ENCODE measurements at places on chromosomes 11 and 22.
A peak's percentile ranks its signal among the peaks of the same experiment; 100 is the strongest.

GRCh38 chr22:37843741-37844089, 419 bp downstream of the ANKRD54 start:
- peak; percentile 36 for DNase-seq

DNA sequence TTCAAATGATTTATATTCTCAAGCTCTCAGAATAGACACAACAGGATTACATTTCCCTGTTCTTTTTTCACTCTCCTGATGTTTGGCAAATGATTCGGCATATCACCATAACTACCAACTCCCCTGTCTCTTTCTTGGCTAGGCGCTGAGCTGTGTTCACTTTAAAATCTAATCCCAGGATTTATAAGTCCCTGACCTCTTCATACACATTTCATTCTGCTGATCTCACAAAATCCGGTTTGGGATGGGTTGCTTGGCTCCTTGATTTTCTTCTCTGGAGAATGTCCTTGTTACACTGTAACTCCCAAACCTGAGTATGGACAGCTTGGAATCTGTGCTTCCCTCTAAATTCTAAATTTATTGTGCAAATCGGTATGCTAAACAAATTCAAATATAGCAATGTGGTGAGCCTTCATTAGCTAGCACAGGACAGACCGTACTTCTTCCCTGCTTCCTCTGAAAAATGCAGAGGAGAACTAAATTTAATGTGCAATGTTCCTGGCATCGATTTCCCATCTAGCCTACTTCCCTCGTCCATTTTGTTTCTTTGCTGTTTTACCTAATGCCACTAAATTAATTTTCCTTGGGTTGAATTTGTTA, 858.5 kb upstream of the FAT3 start:
- no peak for DNase-seq

DNA sequence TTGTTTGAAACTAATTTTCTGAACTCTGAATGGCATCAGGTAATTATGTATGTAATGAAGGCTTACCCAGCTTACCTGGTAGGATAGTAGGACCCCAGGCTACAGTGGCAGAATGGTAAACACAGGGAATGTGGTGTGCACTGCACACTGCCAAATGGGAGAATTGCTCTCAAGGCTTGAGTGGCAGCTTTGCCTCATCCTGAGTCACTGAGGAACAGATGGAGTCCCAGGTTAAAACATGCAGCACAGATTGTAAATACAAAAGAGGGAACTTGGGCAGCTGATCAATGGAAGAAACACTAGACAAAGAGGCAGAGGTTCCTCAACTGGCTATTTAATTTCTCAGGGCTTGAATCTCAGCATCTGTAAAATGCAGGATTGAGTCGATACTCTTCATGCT, 24.4 kb downstream of the GPR83 start:
- DNase-seq, result no peak

DNA sequence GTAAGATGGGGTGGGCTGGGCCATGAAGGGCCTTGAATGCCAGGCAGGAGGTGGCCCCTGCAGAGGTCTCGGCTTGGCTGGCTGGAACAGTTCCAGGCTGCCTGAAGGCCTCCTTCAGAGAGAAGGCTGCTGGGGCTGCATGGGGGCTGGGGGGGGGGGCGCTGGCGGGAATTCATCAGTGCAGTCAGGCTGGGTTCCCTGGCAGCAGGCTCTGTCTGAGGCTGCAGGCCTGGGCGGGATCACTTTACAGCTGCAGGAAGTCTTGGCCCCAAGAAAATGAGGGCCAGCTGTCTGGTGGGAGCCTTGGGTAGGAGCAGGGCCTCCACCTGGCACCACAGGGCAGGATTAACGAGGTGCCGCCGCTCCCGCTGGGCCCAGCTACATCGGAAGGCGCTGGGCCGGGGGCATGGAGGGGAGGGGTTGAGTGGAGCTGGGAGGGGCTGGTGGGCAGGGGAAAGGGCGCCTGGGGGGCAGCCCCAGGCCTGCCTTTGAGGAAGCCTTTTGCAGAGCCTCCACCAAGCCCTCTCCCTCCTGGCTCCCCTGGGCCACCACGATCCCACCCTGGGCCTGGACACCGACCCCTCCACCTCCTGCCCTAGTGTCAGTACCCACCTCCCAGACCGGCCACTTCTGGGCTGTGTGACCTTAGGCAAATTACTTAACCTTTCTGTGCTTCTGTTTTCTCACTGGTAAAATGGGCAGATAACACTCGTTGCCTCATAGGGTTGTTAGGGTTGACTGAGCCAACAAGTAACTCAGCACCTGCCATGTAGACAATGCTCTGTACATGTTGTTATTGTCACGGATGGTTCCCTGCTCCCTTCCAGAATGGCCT, 31.0 kb upstream of the HMOX1 start:
- DNase-seq, result no peak

GRCh38 chr11:28535677-28536076, 427.5 kb downstream of the METTL15 start:
- no peak for DNase-seq

- DNase-seq, result no peak
Measured at GRCh38 chr11:88332851-88333250, 4.7 kb downstream of the CTSC start.

DNA sequence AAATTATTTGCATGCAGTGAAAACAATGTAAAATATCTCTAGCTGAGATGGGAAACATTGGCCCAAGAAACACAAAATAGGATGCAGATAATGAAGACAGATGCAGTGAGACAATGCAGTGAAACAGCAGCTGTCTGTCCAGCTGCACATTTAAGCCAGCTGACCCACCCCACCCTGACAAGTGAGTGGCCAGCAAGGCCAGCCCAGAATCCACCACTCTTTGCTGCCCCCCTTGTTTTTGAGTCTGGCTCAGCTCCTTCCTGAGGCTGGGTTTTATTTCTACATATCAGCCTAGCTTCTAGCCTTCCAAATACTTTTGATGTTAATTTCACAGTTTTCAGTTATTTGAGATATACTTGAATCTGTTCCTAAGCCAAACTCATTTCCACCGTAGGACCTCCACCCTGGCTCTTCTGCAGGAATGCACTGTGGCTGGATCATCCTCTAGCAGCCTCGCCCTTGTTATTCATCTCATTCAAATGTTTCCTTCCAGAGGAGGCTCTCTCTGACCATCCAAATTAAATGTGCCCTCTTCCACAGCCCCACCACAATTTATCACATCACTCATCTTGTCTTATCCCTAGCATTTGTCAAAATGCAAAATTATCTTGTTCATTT, 154.1 kb upstream of the POU2AF2 start:
- no peak for DNase-seq

- no peak for DNase-seq
Measured at GRCh38 chr11:27882066-27882697, 181.9 kb upstream of the BDNF start.

DNA sequence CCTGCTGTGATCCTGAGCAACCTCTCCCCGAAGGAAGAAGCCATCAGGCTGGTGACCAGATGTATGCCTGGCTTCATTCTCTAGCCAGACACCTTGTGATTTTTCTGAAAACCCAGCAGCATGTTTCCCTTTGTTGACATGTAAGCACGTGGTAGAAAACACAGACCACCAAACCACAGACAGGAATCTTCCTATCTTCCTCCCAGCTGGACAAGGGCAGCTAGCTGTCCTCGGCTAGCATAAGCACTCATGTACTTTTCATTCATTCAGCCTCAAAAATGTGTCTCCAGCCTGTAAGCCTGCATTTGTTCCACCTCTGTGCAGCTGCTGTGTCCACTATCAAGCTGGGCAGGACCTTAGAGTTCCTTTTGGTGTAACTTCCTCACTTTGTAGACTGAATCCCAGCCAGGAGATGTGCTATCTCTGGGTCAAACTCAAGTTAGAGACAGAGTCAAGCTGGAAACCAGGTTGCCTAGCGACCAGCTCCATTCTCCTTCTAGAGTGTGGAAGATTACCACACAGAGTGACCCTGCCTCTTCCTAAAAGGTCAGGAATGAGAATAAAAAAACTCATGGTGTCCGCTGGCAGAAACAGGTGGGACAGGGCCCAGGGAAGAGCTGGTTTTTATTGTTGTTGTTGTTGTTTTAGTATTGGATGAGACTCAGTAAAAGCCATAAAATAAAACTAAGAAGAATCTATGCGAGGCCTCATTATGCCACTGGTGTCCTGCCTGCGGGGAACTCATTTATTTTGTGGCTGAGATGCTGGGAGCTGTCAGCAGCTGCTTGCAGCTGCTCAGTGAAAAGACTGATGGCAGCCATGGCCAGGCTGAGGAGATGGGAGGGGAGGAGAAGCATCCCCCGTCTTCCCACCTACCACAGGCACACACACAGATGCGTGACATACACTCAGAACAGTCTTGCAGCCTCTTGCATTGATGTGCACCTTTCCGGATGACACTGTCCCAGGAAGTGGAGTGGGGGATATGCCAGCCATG, 7.4 kb upstream of the CLMP start:
- DNase-seq, result no peak

DNA sequence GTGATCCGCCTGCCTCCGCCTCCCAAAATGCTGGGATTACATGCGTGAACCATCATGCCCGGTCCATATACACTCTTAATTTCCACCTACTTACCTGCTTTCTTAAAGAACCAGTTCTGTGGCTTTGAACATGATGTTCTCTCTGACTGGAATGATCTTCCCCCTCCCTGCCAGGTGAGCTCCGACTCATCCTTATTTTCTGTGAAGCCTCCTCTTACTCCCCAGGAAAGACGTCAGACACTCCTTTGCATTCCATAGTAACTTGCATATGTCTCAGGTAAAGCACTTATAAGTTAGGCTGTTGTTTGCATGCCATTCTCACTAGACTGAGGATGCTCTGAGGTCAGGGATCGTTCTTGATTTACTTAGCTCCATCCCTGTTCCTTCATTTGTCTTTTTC, 91.8 kb upstream of the RAB1B start:
- DNase-seq, result no peak

DNA sequence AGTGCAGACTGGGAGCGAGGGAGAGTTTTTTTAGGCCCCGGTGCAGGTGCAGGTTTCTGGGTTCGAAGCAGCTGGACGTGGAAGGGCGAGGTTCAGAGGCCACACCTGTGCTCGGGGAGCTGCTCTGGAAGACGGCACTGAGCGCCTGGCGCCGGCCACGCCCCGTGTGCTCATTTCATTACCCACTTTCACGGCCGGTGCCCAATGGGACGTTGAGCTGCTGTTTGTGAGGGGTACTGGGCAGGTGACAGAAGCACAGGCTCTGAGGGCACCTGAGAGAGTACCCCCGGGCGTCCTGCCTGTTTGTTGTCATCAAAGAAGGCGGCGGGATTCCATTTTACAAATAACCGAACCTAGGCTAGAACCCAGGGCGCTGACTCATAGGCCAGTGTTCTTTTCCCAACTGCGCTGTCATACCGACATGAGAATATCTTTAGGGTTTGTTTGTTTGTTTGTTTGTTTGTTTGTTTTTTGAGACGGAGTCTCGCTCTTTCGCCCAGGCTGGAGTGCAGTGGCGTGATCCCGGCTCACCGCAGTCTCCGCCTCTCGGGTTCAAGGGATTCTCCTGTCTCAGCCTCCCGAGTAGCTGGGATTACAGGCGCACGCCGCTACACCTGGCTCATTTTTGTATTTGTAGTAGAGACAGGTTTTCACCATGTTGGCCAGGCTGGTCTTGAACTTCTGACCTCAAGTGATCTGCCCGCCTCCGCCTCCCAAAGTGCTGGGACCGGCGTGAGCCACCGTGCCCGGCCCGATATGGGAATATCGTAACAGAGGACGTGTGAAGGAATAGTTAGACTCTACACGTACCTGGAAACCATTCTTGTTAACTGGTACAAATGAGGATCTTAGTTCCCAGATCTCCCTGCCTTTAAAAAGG, 16.6 kb upstream of the SPTBN2 start:
- no peak for DNase-seq

DNA sequence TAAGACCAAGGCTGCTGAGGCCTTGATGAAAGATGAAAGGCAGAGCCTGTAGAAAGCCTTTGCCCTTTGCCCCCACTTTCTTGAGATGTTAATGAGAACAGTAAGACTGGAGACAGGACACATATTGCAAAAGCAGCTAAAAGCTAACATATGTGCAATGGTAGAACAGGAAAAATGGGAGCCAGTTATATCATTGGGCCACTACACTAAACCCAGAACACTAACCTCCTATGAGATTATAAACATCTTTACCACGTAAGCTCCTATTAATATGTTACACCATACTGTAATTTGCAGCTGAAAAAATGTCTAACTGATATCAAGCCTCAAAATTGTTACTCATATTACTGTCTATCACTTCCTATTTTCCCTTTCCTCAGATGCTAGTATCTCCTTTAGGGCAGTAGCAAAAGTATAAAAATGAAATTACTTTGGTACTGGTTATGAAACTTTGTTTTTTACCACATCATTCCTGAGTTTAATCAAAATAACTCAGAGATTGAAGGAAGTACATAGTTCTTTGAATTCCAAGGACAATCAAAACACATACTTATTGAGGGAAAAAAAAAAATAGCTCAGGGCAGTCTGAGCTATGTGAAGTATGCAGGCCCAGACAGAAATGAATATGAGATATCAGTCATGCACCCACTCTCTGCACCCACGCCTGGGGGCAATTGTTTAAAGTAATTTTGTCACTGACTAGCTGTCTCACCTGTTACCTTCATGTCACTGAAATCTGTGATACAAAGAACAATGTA, 9.1 kb downstream of the HPS5 start:
- no peak for DNase-seq

GRCh38 chr22:27198518-27199035, 541.2 kb downstream of the MIAT start:
- DNase-seq, result no peak

GRCh38 chr22:39237318-39238100, 7.3 kb downstream of the PDGFB start:
- no peak for DNase-seq

GRCh38 chr22:18013947-18014346, 10.4 kb downstream of the MICAL3 start:
- DNase-seq, result no peak

- DNase-seq, result no peak
Measured at GRCh38 chr11:87255589-87255988, 217.9 kb downstream of the TMEM135 start.

DNA sequence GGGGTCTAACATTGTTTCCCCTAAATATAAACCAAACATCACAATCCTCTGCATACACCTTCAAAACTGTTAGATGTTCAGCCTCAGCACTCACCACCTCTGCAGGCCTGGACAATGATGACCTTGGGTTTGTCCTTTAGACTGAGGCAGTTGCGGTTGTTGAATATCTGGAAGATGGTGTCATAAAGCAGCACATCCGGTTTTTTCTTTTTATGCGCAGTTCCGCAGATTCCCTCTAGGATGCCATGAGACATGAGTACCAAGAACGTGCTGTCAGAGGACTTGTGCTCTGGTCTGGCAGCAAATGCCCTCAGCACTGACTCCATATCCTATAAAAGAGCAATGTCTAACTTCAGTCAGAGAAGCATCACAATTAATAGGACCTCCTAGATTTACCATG, 22.8 kb downstream of the CASP5 start:
- DNase-seq, result no peak

GRCh38 chr22:24831687-24832086, 25.7 kb downstream of the SGSM1 start:
- no peak for DNase-seq

GRCh38 chr22:35128637-35129036, 62.7 kb downstream of the ISX start:
- no peak for DNase-seq

- DNase-seq, result no peak
Measured at GRCh38 chr11:13929395-13929891, 33.1 kb upstream of the SPON1 start.

- DNase-seq, result no peak
Measured at GRCh38 chr11:115360186-115360824, 143.9 kb downstream of the CADM1 start.

GRCh38 chr11:32940865-32941264, 48.3 kb downstream of the QSER1 start:
- no peak for DNase-seq

GRCh38 chr11:113440816-113441215, 34.4 kb downstream of the DRD2 start:
- DNase-seq, result no peak

Measured in stimulated activated CD4-positive, alpha-beta T cell treated with anti-CD3 and anti-CD28 coated beads, Interleukin-15, amount 100 ng/mL, for 1 hour (primary cell).